ENCODE measurements at places on chromosomes 16 and 17.
A peak's percentile ranks its signal among the peaks of the same experiment; 100 is the strongest.

GRCh38 chr17:76654408-76654807, 10.9 kb upstream of the ST6GALNAC1 start:
- no peak for DNase-seq

DNA sequence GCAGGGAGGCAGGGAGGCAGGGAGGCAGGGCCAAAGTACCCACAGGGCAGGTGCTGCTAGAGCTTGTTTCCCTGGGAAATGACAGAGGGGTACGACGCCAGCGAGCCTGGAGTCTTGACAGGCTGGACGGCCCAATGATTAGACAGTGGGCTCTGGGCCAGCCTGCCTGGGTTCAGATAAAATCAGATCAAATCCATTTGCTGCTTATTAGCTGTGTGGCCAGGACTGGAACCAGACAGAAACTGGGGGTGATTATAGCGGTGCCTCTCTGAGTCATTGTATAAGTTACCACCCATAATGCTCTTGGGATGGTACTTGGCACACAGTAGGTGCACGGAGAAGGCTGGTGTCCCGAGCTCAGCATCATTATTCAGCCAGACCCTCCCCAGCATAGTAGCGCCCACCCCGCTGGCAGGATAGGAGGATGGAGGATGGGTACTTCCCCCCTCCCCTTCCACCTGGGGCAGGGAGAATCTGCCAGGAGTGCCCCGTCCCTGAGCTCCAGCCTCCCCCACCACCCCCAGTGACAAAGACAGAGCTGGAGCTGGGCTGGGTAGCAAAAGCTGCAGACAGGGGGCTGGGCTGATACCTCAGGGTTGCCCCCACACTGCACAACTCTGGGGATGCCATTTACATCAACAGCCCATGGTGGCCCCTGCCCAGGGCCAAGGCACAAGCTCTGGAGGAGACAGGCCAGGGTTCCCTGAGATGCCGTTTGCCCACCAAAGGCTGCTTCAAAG, 77.6 kb upstream of the TNRC6C start:
- DNase-seq = no peak

DNA sequence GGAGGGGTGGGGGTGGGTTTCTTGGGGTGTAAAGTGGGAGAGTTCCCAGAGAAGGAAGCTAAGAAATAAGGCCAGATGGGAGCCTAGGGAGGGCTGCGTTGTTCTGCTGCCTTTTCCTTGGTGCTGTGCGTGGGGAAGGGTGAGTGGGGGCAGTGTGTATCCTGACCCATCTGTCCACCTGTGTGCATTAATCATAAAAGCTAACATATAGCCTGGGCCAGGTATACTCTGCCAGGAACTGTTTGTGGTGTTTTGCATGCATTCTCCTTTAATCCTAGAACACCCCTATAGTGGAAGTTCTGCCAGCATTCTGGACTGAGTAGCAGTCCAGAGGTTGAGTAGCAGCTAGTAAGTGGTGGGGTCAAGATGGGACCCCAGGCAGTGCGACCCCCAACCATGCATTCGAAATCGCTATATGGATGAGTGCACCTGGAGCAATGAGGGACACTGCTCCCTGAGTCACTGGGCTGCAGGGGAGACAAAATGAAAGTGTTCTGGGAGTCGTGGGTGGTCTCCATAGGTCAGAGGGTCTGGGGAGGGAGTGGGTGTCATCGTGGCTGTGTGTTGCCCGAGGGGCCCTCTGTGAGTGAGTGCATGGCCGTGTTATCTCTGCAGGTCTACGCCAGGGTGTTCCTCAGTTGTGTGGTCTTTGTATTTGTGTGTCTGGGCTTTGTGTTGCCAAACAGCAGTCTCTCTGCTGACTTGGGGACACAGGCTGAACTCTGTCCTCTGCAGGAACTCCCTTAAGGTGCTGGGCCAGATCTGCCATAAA, 1.3 kb downstream of the ERBB2 start:
- DNase-seq = no peak

DNA sequence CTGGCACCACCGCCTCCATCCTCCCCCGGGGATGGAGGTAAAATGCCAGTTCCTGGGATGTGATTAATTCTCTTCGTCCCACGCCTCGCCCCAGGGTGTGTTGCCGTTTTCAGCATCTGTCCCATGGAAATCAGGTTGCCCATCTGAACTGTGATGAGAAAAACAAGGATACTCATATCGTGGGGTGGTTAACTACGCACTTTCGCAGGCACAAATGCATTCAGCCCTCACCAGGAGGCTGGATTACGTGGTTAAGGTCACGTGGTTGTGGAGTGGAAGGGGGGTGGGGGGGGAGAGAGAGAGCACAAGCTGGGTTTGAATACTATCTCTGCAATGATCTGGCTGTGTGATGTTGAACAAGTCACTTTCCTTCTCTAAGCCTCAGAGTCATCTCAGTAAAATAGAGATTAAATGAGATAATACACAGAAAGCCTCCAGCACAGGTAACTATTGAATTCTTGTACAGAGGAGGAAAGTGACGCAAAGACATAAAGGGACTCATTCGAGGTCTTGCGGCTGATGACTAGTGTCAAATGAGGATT, 74.7 kb downstream of the BMERB1 start:
- DNase-seq = peak; percentile 23

DNA sequence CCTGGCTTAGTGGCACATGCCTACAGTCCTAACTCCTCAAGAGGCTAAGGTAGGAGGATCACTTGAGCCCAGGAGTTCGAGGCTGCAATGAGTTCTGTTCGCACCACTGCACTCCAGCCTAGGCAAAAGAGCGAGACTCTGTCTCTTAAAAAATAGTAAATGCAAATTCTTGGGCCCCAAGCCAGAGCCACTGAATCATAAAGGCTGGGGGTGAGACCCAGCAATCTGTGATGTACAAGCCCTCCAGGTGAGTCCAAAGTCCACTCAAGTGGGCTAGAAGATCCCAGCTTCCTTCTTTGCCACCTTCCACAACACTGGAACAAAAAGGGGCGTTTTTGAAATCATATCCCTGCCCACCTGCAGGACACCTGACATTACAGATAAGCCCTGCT, 16.9 kb downstream of the TRIM25 start:
- DNase-seq = no peak

DNA sequence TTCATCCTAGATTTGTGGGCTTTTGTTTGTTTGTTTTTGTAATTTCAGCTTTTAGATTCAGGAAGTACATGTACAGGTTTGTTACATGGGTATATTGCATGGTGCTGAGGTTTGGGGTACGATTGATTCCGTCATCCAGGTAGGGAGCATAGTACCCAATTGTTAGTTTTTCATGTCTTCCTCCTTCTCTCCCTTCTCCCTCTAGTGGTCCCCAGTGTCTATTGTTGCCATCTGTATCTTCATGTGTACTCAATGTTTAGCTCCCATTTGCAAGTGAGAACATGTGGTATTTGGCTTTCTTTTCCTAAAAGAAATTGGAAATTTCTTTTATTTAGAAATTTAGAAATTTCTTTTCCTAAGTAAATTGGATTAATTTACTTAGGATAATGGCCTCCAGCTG, 37.1 kb upstream of the BCAS3 start:
- peak; percentile 43 for DNase-seq
